CD4-positive, alpha-beta T cell treated with Interleukin-12 subunit alpha and Interleukin-12 subunit beta, for 1 hour (primary cell): ENCODE measurements at places on chromosomes 3 and 15.

DNA sequence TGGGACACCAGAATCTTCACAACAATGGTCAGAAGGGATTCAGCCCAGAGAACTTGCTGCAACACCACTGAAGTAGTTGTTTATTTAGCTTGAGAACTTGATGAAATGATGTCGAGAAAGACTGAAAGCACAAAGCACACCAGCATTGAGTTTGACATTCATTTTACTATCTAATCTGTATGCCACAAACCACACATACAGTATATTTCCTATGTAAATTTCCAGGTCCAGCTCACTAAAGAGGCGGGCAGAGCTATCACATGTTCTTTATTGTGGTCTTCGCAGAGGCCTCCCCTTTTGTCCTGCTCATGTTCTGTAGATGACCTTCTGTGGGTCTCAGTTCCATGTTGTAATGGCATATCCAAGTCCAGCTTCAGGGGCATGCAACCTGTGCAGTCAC, 10.4 kb upstream of the FMN1 start:
- no peak for DNase-seq

GRCh38 chr3:181718987-181719911, 7.5 kb downstream of the SOX2 start:
- no peak for DNase-seq

GRCh38 chr3:197493049-197493448, 62.7 kb downstream of the BDH1 start:
- DNase-seq, result no peak

DNA sequence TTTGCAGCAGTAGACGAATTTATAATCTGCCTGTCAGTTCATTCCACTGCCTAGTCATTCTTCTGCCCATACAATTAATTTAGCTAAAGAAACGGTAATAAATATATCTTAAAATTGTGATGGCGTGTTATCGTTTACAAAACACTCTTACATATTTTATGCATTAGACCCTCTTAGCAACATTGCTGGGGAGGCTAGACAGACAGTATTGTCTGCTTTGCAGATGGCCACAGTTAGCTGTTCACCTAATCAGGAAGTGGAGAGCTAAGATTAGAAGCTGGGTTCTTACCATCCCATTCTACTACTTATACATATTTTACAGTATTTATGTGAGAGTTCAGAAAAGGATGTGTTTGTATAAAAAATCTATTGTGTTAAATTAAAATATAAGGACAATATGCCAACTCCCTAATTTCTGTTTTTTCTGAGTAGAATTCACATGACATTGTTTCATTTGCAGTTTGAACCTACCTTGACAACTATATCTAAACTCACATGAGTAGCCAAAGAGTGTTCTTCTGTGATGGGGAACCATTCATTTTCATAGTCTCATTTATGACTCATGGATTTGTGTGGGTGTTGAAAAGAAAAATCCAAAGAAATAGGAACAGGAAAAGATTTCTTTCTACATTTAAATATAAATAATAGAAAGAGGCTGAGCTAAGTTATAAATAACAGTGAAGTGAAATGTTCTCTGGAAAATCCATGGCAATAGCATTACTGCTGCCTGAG, 41.7 kb upstream of the C3orf80 start:
- DNase-seq, result no peak

- DNase-seq, result no peak
Observed at GRCh38 chr3:150371741-150372254, 36.3 kb upstream of the TSC22D2 start.

DNA sequence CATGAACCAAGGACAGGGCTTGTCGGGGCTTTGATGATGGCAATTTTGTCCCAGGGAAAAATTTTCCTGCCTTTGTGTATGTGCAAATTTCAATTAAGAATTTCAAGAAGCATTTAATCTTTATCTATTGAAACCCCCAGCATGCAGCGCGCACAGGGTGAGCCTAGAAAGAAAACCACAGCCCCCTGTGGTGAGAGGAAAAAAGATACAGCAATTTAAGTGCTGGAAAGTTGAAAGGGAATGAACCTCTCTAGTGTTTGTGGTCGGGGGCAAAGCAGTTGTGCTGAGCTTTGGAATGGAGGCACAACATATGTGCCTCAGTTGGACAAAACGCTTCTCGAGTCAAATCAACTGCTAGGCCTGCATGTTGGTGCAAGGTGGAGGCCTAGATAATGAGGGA, 111.8 kb upstream of the C15orf61 start:
- DNase-seq, result no peak
